ENCODE measurements at places on chromosomes 12 and 14.

GRCh38 chr12:46493150-46493833 is 120.7 kb upstream of the SLC38A2 start:
- DNase-seq, result no peak

DNA sequence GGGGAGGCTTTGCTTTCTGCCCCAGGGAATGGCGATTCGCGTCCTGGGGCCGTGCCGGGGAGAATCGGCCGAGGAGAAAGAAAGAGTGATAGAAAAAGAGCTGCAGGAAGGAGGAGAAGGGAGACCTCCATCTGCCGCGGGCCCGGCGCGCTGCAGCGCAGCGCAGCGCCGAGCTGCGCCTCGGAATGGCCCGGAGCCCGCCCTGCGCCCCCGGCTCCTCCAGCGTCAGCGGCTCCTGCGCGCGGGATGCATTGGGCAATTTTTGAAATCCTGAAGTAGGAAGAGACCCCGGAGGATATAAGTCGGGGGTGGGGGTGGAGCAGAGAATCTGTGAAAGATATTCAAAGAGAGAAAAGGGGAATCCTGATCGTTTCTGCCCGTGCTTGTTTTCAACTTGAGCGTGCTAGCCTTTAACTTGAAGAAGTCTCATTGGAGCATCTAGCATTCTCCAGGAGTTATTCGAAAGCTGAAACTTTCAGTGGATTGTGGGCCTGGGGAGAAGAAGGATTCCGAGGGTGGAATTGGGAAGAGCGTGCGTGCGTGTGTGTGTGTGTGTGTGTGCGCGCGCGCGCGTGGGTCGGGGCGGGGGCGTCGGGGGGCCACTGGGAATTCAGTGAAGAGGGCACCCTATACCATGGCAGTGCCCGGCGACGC is 441 bp downstream of the PDE3A start:
- no peak for DNase-seq

- no peak for DNase-seq
Measured at GRCh38 chr12:67721248-67721647, 72.7 kb downstream of the DYRK2 start.

DNA sequence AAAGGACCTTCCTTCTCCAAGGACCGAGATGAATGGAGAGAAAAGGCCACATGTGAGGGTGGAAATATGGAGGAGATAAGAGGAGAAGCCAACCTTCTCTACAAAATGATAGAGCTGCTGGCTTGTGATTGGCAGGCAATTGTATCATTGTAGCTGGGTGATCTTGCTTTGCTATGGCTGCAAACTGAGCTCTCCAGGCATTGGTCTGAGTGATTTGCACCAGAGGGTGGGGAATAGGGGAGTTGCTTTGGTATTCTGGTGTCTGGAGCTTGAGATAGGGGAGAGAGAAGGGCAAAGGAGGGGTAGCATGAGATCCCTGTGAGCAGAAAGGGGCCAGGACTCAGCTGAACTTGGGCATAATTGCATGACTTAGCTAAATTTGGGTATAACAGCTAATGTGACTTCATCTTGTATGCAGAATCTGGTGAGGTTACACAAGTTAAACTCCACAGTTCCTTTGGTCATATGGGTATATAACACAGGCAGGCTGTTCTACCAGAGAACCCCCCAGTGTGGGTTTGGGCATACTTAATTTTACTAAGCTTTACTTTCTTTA is 72.0 kb downstream of the FOS start:
- no peak for DNase-seq

- DNase-seq, result no peak
Measured at GRCh38 chr14:93707475-93707874, 80.8 kb downstream of the PRIMA1 start.

DNA sequence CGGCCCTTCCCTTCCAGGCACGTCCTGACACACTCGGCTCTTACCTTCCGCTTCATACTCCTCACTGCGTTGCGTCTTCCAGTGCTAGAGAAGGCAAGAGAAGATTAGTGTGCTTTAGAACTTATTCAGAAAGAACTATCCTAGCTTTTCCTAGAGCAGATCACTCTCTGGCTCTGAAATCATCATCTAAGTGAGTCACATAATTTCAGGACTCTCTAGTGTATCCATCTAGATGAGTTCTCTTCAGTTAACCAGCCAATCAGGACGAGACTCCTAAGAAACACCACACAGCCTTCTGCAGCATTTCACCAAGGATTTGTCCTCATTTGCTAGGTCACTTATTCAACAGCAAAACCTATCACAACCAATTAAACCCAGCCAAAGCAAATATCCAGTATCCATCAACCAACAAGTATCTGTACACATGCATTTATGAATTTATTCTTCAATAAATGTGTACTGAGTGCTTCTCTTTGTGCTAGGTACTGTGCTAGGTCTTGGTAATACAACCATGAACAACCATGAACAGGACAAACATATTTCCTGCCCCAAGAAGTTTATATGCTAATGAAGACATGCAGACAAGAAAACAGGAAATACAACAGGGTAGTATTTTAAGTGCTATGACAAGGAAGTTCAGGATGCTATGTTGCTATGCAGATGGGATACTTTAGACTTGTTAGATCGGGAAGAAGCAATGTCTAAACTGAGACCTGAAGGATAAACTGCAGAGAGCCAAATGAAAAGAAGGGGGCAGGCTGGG is 52.1 kb downstream of the NIN start:
- DNase-seq, result no peak

DNA sequence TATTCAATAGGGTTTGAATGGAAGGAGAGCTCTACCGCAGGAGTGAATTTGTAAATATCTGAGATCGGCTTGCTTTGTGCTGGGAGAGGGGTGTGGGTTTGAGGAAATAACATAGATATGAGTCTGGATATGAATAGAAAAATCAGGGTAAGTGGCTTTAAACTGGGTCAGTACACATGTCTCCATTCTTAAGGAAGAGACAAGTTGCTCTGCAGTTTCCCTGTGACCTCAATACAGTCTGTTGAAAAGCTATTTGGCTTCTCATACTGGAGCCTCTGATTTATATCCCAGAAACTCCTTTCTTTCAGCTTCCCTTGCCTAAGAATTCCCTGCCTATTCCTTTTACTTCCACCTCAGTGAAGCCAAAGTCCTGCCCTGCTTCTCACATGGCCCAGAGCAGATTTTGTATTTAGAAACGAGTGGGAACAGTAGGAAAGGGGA is 153.5 kb upstream of the ATF7IP start:
- no peak for DNase-seq

Measured in breast epithelium (tissue), 4 donors.